ENCODE measurements at places on chromosomes 13 and 19. TPM values are rescaled to one million over a fixed set of nuclear protein-coding genes. Genes with fewer than 3 reads are reported as not detected.

DNA sequence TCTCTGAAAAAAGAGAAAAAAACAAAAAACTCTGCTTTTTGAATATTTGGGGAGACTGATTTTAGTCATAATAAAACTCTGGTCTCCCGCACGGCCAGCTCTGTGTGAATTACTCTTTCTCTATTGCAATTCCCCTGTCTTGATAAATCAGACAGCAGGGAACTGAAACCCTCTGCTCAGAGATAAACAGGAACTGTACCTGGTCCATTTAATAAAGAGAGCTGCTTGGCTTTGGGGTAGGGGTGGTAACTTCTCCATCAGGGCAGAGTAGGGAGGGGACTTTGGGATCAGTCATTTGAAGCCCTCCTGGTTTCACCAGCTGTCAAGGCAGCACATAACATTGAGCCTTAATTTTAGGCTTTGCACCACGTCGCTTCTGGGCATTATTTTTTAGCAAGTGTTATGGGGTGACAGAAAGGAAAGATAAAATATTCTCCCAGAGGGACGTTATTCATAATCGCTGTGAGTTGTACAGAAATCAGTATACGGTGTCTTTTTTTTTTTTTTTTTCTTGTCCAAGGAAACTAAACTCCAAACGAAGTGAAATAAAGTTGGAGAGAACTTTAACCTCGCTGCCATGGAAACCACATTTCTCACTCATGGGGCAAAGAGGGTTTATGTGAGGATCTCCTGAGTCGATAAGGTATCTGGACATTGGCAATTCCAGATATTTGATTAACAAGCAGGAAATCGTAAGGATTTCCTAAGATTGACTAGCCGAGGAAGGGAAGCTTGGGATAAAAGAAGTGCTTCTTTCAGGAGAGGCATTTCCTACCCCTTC, 99.0 kb upstream of the MRI1 start:
- DNase-seq: no peak

The KLK2 gene
- not detected for total RNA-seq

DNA sequence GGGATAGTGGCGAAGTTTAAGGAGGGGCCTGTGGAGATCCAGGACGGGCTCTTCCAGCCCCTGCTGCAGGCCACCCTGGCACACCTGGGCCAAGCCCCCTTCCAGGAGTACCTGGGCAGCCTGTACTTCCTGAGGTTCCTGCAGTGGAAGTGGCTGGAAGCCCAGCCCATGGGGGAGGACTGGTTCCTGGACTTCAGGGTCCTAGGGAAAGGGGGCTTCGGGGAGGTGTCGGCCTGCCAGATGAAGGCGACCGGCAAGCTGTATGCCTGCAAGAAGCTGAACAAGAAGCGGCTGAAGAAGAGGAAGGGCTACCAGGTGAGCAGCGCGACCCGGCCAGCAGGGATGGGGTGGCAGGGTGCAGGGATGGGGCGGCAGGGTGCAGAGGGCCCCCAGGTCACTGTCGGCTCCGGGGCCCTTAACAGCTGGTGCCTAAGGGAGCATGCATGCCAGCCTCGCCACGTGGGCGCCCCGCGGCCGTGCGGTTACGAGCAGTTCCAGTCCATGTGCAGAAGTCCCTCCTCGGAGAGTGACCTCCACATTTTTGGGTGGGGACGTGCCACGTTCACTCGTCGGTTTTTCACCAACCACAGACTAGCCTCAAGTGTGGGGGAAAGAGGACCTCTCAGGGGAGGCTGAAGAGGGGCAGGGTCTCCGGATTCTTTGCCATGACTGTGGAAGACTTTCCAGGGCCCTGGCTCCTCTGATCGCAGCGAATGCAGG, 912 bp downstream of the GRK1 start:
- DNase-seq: no peak

- DNase-seq: no peak
Observed at GRCh38 chr19:35414442-35414841, 33.6 kb upstream of the FFAR2 start.

DNA sequence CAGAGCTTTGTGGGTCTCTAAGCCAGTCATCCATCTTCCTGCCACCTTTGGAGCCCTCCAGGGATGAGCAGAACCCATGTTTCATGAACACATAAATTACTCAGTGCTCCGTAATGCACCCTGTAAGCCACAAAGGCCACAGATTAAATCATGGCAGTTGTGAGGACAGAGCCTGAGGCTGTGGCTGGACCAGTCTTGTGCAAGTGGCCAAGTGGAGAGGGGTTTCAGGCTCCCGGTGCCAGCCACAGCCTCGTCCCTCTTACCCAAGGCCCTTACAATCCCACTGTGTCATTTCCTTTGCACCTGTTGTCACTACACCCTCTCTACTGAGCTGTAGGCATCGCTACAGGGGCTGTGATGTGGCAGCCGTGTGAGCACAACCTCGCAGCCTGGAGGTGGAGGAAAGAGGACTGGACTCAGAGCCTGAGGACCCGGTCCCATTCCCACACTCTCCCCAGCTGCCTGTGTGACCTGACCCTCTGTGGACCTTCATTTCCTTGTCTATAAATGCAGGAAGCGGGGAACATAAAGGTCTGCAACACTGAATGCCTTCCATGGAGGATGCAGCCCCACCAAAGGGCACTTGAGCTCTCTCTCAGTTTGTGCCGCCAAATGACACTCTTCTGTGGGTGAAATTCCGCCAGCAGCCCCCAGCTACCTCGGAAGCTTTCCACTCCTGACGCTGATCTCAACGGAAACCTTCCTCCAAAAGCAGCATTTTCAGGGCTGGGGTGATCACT, 792.0 kb downstream of the UQCRFS1 start:
- no peak for DNase-seq

Measured in H9 (cell line).